Jurkat, Clone E6-1 (cell line): ENCODE measurements at places on chromosomes 6 and 20.

- no peak for DNase-seq
Observed at GRCh38 chr20:3932681-3933080, 43.5 kb downstream of the PANK2 start.

DNA sequence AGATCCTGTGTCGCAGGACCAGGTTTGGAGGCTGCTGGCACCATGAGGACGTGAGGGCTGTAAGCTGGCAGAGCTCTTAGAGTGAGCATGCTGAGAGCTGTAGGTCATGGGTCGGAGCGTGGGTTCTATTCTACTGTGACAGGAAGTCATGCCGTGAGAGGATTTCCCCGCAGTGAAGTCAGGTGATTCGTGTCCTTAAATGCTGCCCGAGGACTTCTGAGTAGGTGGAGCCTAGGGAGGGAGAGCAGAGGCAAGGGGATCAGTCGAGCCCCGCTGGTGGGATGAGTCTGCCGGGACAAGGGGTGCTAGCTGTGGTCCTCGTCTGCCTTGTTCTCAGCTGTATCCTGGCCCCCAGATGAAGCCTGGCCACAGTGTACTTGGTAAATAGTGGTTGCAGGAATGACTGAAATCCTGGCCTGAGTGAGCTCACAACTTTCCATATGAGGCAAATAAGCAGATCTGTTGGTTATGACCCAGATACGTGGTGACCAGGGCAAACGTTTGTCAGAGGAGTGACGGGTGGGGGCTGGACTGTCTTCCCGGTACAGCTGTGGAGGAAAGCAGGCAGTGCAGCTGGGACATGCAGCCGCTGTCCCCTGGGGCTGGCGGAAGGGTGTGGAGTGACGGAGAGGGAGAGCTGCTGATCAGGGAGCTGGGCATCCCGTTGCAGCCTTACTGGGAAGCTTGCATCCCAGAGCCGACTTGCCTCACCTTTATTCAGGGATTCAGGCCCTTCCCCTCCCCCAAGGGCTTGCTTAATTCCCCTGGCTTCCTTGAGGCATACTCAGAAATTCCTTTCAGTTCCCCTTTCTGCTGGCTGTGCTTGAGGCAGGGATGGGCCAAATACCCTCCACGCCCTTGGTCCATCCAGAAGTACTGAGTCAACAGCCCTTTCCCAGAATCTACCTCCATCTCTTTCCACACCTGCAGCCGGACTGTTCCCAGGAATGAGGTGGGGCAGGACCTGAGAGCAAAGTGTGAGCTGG, 250.9 kb upstream of the RREB1 start:
- DNase-seq = peak; percentile 15

- no peak for DNase-seq
Observed at GRCh38 chr6:111776236-111777221, 96.7 kb downstream of the FYN start.

DNA sequence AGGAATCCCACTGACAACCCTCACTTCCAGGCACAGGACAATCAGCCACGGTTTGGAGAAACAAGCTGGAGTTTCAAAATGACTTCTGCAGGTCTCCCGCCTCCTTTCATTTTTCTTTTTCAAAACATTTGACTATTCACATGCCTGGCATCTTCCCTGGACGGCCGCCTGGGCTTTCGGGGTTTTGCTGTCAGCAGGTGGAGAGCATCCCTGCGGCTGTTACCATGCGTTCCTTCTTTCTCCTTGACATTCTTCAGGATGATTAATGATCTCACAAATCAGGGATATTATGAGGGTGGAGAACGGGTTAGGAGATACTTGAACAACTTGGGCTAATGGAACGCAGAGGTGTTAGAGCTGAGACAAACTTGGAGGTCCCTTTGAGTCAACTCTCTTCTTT, 60.9 kb downstream of the RAMACL start:
- no peak for DNase-seq

DNA sequence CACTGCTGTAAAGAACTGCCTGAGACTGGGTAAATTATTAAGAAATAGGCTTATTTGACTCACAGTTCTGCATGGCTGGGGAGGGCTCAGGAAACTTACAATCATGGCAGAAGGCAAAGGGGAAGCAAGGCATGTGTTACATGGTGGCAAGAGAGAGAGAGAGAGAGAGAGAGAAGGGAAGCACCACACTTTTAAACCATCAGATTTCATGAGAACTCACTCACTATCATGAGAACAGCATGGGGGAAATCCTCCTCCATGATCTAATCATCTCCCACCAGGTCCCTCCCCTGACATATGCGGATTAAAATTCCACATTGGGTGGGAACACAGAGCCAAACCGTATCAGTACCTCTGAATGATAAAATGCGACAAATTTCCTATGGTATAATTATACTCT, 203.9 kb upstream of the MARCKS start:
- DNase-seq = no peak

DNA sequence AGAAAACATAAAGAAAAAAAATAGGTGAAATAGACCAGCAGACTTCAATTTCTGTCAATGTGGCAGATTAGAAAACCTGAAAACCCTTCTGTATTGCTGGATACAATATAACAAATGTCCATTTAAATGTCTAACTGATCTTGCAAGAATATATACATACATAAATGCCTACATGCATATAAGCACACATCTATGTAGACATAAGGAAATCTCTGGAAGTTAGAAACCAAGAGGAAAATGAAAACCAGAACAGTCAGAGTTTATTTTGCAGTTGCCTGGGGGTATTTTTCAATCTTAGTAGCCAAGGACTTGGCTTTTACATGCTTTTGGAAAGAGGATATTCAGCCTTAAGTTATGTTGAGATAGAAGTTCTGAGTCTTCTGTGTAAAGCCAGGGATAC, 184.0 kb downstream of the RPS12 start:
- DNase-seq = no peak
